ENCODE measurements at places on chromosomes 4 and X. TPM values are rescaled to one million over a fixed set of nuclear protein-coding genes. Genes with fewer than 3 reads are reported as not detected.

NAP1L3 gene
- 3.2 TPM for polyA plus RNA-seq

CYLC1 gene
- polyA plus RNA-seq = not detected

FAM47A gene
- not detected for polyA plus RNA-seq

NUDT10 gene
- polyA plus RNA-seq = 7.0 TPM

CXorf51B gene
- not detected for polyA plus RNA-seq

RHOXF2 gene
- polyA plus RNA-seq = not detected

ZAR1 gene
- not detected for polyA plus RNA-seq

CHRDL1 gene
- polyA plus RNA-seq = 18.3 TPM

HOPX gene
- polyA plus RNA-seq = 8.9 TPM

ADGRL3 gene
- polyA plus RNA-seq = 1.3 TPM

KLF3 gene
- polyA plus RNA-seq = 9.3 TPM

RHOH gene
- 0.17 TPM for polyA plus RNA-seq

NDST3 gene
- polyA plus RNA-seq = 0.22 TPM

F8A1 gene
- polyA plus RNA-seq = 51.9 TPM

PWWP3B gene
- 2.0 TPM for polyA plus RNA-seq

CENPE gene
- 0.32 TPM for polyA plus RNA-seq

IQSEC2 gene
- 56.2 TPM for polyA plus RNA-seq

- no peak for DNase-seq
These were observed 6.3 kb downstream of the HMGB3 start for GRCh38 chrX:150989420-150989819.

DNA sequence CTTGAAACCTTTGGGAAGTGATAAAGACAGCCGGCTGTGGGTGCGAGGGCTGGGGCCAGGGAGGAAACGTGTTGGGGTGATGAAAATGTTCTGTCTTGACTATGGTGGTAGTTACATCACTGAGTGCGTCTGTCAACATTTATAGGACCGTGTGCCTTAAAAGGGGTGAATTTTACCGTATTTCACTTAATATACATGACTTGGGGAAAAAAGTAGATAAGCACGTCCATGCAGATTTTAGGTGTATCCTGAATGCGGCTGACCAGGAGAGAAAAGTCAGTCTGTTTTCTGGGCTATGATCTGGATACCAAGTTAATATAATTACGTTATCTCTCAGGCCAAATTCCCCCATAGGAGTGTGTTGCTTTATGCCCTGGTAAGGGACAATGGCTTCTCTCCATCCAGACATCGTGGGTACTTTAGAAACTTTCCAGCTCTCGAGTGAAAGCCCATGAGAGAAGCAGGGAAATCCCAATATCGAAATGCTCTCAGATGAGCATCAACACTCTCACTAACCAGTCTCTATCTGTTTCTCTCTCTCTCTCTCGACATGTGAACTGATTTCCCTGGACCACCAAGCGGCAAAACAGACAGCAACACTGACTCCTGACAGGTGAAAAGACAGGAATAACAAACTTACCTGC lies 71.5 kb downstream of the IRF2 start:
- DNase-seq = no peak

DNA sequence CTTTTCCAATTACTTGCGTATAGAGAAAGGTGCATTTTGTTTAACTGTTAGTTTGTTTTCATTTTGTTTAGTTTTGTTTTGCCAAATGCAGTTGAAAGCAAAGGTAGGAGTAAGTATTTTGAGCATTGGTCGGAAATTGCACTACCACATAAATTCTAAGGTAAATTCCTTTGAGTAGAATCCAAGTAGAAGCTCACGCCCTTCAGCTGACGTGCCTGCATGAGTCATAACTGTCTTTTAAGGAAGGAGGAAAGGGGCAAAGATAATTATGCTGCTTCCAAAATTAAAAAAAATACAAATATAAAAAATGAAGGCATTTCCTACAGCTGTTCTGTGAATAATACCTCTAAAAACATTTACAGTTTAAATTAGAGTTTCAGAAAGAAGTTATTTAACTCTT lies 110.2 kb upstream of the MYOZ2 start:
- no peak for DNase-seq

- no peak for DNase-seq
These were observed 20.8 kb downstream of the SPON2 start for GRCh38 chr4:1151541-1151940.

GRCh38 chrX:43968359-43968781 lies 4.8 kb downstream of the NDP start:
- DNase-seq = no peak

DNA sequence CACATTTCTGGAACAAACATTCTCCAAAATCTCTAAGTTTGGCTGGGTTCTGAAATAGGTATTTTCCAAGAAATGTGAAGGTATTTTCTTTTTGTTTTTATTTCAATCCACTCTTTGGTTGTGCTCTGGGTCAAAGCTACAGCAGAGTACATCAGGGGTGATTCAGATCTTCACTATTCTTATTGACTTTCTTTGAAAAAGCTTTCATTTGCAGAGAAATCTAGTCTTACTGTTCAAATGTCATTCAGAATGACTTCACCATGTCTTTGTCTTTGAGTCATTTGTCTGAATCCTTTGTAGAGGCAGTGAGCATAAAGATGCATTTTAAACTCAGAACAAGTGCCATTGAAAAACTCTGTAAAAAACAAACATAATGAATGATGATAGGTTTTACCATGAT lies 547.2 kb upstream of the ADGRL3 start:
- no peak for DNase-seq

DNA sequence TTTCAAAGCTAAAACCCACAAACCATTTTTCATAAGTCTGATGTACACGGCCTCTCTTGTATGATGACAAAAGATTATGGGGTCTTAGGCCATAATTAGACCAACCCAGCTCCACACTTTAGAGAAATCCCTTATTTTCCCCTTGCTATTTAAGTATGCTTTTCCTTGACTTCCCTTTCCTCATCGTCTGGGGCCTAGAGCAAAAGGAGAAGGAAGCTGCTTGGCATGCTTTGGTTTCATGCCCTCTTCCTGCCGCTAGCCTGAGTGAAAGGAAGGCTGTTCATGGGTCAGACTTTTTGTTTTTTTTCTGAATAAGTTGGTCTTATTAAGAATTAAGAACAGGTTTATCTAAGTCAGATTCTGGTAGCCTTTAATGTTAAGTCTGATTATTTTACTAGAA lies 10.6 kb upstream of the RASGEF1B start:
- no peak for DNase-seq

GRCh38 chr4:87057835-87058355 lies 123.1 kb downstream of the AFF1 start:
- DNase-seq = no peak

DNA sequence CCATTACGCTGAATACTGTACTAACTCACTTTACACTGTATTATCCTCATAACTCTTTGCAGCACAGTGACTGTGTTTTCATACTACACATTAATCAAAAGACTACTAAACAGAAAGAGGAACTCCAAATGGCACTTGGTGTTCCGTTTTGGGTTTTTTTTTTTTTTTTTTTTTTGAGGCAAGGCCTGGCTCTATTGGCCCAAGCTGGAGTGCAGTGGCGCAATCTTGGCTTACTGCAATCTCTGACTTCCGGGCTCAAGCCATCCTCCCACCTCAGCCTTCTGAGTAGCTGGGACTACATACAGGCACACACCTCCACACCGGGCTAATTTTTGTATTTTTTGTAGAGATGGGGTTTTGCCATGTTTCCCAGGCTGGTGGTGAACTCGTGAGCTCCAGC lies 10.7 kb downstream of the KLHL8 start:
- DNase-seq = no peak

GRCh38 chrX:51459125-51459524 lies 37.3 kb downstream of the NUDT11 start:
- DNase-seq = no peak

- no peak for DNase-seq
These were observed 5.3 kb upstream of the POU4F2 start for GRCh38 chr4:146633471-146633800.

GRCh38 chr4:94442251-94442650 lies 9.5 kb upstream of the PDLIM5 start:
- DNase-seq = no peak

GRCh38 chr4:184952522-184952921 lies 65.8 kb upstream of the HELT start:
- no peak for DNase-seq

- DNase-seq = no peak
These were observed 158.6 kb downstream of the STPG2 start for GRCh38 chr4:97984545-97985131.

- no peak for DNase-seq
These were observed 25.9 kb downstream of the UNC5C start for GRCh38 chr4:95522682-95523530.

- no peak for DNase-seq
These were observed 55.1 kb downstream of the NCAPG start for GRCh38 chr4:17865866-17866363.

DNA sequence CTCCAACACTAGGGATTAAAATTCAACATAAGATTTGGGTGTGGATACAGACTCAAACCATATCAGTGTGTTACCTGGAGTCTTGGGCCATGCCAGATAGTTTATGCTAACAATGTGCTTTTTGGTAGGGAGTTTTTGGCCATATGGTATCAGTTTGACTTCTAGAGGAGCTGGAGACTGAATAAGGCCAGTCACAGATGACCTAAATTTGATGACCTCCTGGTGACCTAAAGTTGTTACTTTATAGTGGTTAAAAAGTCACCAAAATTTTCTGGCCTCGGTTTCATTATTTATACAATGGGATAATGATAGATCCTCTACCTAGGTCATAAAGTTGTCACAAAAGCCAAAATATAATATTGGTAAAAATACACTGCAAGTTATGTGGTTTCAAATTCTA lies 877.1 kb downstream of the RAPGEF2 start:
- no peak for DNase-seq

GRCh38 chr4:117063961-117064696 lies 21.2 kb downstream of the TRAM1L1 start:
- no peak for DNase-seq

GRCh38 chr4:89287945-89288344 lies 19.7 kb downstream of the GPRIN3 start:
- DNase-seq = no peak

DNA sequence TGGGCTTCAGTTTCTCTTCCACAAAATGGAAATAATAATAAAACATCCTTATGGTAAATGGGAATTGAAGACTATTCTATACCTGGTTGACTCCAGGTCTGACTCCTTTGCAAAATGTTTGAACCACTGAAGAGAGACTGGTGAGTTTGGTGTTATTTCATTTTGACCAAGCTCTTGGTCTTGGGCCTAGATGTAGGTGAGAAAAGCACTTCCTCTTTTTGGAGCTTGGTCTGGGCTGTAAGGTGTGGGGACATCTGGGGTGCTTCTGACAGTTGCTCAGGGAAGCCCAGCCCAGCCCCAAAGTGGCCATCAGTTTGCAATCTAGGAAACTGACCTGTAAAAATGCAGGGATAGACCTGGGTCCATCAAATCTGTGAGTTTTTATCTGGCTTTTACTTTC lies 26.8 kb upstream of the SOD3 start:
- DNase-seq = no peak

- DNase-seq = no peak
These were observed 7.2 kb upstream of the SORBS2 start for GRCh38 chr4:185819144-185819543.

- DNase-seq = no peak
These were observed 112.7 kb upstream of the PTPN13 start for GRCh38 chr4:86481440-86481839.

- no peak for DNase-seq
These were observed 23.8 kb downstream of the IQCM start for GRCh38 chr4:149791851-149792250.

GRCh38 chrX:78024349-78025059 lies 55.1 kb upstream of the PGAM4 start:
- no peak for DNase-seq

DNA sequence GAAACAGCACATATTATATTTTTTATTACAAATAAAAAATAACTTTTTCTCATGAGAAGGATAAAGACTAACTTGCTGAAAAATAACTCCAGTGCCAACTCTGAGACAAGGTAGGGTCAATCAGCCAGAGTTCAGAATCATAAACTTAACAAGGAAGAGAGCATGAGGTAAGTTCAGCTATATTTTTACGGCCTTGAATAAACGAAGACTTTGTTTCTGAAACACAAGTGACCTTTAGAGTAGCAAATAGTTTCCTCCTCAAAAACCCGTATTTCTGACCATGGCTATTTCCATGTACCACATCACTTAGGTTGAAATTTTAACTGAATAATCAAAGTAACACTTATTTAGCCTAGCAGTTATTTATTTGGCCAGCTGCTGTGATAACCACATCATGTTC lies 45.5 kb downstream of the PRDM5 start:
- DNase-seq = no peak

- peak; percentile 12 for DNase-seq
These were observed 673.2 kb upstream of the MAGEB2 start for GRCh38 chrX:29542152-29542551.

GRCh38 chr4:156685308-156685707 lies 286.3 kb downstream of the PDGFC start:
- DNase-seq = no peak

DNA sequence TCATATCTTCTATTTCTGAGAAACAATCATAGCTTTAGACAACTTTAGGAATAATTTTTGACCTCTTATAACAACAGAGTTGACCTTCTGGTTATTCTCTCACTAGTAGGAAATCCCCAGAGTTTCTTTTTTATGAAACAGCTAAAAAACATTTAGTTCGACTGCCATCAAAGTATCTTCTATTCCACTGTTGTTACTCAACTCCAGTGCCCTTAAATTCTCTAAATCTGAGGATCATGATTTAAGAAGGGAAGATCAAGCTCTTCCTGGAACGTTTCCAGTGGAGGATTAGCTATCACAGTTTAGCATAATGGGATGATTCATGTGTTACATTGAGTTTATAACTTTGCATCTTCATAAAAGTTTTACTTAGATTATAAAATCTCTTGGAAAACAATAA lies 134.9 kb upstream of the VEGFC start:
- no peak for DNase-seq

DNA sequence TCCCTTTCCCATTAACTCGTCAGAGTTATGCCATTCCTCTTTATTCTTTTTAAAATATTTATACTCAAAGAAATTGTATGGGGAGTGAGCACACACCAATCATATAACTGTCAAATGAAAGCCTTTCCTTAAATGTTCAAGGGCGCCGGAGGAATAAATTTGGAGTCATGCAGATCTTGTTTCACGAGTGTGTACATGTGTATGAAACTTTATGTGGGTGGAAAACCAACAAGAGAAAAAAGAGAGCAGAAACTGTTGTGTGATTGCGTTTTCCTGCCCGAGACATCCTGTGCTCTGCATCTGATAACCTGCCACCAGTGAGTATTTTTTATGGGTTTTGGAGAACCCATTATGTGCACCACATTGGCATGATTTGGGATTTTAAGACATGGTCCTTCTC lies 88.3 kb downstream of the FHDC1 start:
- DNase-seq = no peak

- no peak for DNase-seq
These were observed 609 bp downstream of the NR3C2 start for GRCh38 chr4:148441624-148441985.

All from kidney (tissue), 22 donors.